ENCODE measurements at places on chromosomes 3 and 15.

DNA sequence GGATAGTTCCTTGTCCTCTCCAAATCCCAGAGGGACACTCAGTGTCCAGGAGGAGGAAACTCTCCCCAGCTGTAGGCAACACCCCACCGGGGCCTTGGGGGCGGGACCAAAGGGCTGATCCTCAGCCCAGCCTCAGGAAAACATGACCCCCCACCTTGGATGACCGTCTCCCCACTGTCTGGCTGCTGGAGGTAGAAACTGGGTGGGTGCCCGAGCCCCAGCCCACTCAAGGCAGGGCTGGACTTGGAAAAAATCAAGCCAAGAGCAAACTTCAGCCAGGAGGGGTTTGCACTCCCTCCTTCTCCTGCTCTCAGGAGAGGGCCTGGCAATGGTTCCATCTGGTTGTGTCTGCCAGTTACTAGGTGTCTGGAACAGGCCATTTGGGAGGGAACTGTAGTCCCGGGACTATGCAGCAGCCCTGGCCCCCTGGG lies 3.6 kb upstream of the RASL12 start:
- no peak for DNase-seq

DNA sequence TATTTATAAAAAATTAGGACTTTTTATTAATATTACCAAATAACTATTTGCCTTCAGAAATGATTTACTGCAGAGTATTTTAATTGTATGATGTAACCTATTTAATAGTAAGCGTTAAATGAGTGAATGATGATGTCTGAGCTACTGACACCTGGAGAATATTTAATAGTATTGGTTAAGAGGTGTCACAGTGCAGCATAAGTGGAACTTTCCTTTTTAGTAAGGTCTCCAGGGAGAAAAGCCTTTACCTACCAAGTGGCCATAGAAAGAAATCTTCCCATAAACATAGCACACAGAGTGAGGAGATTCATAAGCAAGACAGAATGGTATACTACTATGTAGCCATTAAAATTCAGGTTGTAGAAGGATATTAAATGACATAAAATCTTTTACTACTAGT lies 441.7 kb downstream of the TBL1XR1 start:
- DNase-seq, result no peak

DNA sequence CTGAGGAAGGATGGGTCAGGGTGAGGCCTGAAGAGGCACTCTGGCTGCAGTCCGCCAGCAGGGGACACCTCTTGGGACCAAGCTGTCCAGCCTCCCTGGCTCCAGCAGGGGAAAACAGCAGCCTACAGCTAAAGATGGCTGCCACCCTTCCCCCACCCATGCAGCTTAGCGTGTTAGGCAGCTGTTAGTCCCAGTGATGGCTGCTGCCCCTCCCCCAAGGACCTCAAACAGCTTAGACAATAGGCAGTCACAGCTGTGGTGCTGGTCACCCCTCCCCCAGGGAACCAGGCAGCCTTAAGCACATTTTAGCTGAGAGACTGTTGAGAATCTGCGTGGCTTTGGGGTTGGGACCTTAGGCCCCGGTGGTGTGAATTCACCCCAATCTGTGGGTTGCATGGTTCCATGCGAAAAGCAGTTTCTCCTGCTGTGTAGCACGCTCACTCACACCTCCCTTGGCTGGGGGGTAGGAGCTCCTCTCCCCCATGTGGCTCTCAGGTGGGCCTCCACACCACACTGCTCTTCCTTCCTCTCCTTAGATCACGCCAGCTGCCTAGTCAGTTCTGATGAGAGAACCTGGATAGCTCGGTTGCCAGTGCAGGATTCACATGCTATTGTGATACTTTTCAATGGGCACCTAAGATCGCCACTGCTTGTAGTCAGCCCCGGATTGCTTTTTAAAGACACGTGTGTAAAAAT lies 140.5 kb upstream of the CADPS start:
- DNase-seq, result no peak

DNA sequence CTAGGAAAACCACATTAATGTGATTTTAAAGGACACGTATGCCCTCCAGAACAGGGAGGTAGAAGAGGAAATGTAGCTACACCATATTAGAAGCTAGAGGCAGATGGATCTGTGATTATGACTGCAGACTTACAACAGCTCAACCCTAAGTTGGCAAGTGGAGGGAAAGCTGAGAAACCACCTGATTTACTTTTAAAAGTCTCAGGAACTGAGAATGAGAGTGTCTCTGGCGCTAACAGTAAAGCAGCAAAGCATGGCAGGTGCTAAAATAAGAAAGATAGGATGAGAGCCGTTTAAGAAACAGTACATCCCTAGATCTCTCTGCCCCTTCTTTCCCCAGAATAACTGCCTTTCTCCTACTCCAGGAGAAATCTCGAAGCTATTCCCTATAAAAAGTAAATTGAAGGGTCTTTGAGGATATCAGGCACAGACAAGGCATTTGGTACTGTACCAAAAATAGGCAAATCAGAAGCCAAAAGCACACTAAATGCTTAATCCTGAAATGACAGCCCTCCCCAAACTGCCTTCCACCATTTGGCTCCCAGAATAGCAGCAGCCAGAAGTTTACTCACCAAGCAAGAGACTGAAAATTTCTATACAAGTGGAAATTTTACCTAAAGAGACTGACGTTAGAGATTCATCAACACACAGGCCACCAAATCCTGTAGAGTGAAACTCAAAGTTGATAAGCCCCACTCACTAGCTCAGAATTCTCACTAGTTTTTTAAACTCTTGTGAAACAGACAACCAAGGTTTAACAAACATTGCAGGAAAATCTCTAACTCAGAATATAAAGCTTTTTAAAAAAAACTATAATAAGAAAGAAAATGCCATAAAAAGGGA lies 34.3 kb upstream of the PARP14 start:
- DNase-seq, result no peak

DNA sequence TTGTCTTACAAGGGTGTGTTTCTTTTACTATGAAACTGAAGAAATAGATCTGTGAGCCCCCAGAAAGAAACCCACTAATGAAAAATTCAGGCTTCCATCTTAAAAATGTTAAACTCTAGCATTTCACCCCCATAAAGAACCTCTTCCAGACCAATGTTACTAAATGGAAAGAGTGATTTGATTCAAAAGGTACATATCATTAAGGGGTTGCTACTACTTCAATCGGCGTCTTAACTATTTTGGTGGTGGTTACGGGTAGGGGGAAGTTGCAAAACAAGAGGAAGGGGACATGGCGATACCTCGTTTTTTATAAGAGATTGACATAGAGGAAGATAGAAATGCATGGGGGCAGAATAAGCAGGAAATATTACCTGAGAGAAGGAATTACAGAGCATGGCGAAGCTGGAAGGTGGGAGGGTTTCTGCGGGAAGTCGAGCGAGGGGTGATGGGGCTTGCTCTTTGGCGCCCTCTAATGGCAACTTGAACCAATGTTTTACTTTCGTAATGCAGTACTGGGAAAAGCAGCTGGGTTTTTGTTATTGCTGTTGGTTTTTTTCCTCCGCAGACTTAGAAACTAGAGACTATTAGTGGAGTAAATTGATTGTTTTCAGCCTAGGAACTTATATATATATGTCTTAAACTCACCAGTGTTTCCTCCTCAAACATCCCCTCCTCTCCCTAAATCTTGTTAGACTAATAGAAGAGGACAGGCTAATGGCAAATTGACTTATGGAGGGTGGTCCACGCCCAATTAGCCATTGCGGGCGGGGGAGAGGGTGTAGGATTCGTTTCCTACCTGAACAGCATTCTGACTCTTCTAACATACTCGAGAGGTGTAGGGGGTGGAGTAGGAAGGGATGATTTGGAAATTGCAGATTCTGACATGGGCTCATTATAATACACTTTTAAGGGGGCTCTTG lies 11.3 kb upstream of the SOX2 start:
- no peak for DNase-seq

- no peak for DNase-seq
These were observed 177.0 kb downstream of the ZBBX start for GRCh38 chr3:167203062-167203461.

DNA sequence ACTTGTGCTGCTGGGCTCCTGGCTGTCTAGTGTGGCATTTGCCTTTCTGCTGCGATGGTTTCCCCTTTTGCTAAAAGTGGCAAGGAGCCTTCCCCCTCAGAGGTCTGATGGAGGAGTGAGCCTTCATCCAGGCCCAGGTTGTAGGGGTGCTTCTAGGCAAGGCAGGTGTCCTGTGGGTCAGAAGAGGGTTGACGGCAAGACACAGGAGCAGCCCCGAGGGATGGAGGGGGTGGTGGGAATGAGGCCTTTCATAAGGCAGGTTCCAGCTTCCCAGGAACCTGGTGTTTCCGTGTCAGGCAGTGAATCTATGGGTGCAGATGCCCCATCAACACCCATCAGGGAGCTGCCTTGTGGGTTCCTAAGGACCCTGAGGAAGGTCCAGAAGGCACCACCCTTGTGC lies 63.0 kb upstream of the TAMM41 start:
- no peak for DNase-seq

GRCh38 chr3:59192473-59192872 lies 142.6 kb upstream of the CFAP20DC start:
- no peak for DNase-seq

GRCh38 chr3:158794936-158795518 lies 6.8 kb upstream of the MFSD1 start:
- no peak for DNase-seq

Data from activated CD4-positive, alpha-beta T cell treated with anti-CD3 and anti-CD28 coated beads, Interleukin-2, amount 50 U/mL, for 24 hours (primary cell).